LNCaP clone FGC (cell line): ENCODE measurements at places on chromosomes 7 and 10.

GRCh38 chr10:78757344-78757925, 311.3 kb upstream of the ZMIZ1 start:
- DNase-seq, result no peak

DNA sequence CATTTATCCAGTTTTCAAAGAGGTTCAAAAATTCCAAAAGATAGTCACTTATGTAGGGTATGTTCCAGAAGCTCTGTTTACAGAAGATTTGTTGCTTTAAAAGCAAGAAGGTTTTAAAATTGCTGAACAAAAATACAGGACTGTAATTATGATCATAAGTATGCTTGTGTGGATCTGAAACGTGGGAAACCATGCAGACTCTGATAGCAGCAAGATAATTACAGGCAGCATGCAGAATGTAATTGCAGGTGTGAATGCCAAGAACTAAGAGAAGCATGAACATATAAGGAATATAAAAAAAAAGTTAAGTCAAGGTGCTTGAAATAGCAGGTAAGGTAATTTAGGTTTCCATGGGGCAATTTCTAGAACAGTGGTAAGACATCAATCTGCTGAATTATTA, 405.7 kb downstream of the ARL4A start:
- no peak for DNase-seq

DNA sequence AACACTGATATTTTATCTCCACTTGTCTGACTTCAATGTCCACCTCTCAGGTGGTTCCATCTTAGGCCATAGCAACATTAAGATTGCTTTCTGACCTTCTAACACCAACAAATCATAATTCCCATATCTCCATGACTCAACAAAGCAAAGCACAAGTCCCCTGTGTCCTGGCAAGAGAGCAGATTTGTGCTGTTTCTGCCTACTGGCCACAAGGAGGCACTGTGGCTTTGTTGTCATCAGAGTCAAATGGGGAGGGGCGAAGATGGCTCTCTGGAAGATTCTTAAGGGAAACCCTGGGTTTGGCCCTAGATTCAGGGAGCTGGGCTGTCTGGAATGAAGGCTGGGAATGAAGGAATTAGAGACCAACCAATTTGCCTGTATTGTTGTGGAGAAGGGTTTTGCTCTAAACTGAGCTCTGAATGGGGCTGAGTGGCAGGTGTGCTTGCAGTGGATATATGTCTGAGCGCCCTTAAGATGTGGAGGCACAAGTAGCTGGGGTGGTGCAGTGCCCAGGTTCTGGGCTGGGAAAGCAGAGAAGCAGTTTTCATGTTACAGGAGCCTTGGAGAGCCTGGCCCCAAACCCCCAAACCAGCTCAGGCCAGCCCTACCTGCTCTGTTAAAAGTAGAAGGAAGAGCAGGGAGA, 154.8 kb upstream of the PRSS58 start:
- peak; percentile 21 for DNase-seq

- no peak for DNase-seq
Observed at GRCh38 chr10:74322141-74322540, 171.1 kb downstream of the ADK start.
